8988T (cell line): ENCODE measurements at places on chromosomes 6 and 20.

DNA sequence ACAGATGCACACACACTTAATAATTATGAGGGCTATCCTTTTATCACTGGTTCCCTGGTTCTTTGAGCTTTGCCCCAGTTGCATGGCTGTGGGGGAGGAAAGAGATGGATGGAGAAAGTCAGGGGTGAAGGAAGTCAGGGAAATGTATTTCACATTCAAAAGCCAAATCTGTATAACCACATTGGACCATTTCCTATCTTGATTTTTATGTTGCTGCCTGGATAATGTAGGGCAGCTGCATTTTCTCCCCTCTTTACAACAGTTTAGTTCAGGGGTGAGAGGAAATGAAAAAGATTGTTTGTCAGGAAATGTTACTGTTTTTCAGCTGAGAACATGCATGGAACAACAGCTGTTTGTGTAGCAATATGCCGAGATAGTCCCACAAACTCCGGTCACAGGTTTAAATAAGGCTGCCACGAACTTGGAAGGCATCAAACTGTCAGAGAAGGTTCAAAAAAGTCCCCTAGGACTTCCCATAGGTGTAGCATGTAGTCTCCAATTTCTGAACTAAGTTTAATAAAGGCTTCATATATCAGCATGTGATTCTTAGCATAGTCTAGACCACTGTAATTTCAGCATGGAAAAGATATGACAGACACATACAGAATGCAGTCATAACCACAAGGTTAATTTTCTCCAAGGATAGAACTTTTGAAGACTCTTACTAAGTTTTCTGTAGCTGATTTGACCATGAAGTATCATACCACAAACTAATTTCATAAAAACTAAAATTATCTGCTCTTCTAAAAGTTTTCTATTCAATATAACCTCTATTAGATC is 82.1 kb upstream of the COL21A1 start:
- DNase-seq, result no peak

- DNase-seq, result no peak
Measured at GRCh38 chr20:34047917-34048316, 54.2 kb downstream of the RALY start.

- no peak for DNase-seq
Measured at GRCh38 chr20:63461104-63461763, 11.2 kb downstream of the KCNQ2 start.

- no peak for DNase-seq
Measured at GRCh38 chr6:5782783-5783547, 223.8 kb downstream of the NRN1 start.

- DNase-seq, result no peak
Measured at GRCh38 chr6:18445228-18445627, 58.1 kb downstream of the RNF144B start.

DNA sequence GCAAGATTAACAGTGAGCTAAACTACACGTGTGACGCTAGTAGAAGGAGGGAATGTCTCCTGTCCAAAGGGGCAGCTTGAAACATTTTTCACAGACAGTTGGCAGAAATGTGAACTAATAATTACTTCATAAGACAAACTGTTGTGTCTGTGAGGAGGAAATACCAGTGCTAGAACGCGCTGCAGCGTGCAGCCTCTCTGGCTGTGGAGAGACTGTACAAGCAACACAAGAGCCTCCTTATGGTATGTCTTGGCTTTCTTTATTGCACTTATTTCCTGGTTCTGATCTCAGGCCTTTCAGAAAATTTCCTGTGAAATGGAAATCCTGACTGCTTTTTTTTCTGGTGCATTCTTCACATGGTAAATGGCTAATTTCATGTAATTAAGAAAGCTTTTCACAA is 25.3 kb upstream of the TIAM2 start:
- DNase-seq, result no peak

GRCh38 chr6:7215798-7216231 is 97.2 kb downstream of the SSR1 start:
- no peak for DNase-seq

- DNase-seq, result no peak
Measured at GRCh38 chr6:14431385-14432330, 314.1 kb downstream of the CD83 start.

DNA sequence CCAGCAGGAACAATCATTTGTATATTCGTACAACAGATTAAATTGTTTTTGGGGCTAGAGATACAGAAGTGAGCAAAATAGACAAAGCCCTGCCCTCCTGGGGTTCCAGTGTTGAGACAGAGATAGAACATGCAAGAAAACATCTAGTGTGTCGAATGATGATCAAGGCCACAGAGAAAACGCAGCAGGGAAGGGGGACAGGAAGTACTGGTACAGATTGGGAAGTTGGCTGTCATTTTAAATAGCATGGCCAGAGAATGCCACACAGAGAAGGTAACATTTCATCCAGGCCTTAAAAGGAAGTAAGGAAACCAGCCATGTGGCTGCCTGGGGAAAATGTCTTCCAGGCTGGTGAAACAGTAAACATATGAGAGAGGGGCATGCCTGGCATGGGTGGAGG is 202.6 kb upstream of the MYLIP start:
- DNase-seq, result no peak

DNA sequence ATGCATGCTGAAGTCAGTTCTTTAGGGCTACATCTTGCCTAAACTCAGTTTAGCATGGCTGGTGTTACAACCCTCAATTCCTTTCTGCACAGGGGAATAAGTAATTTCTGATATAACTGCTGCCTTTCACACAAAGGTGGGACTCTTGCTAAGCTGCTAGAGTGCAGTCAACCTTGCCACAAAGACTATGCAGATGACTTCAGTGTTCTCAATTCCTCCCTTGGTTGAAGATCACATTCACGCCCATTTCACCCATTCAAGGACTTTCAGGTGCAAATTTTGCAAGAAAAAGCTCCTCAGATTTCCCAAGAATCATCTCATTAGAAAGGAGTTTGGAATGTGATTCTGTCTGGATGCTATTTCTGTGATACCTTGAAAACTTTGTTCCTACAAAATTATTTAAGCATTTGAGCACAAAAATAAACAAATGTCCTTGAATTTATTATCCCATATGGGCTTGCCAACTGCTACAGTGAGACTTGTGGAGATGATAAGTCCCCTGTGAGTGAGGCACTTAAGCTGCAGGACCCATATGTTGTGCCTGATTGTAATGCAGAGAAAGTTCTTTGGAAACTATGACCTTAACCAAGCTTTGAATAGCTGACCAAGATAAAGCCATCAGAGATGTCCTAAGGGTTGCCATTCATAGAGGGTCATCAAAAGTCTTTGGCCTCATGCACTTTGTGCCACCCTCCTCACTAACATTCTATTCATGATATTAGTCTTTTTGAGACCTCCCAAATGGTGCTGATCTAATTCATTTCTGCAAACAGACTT is 111.8 kb downstream of the PLCB4 start:
- DNase-seq, result no peak

- no peak for DNase-seq
Measured at GRCh38 chr6:1348675-1349074, 36.8 kb downstream of the FOXQ1 start.

- DNase-seq, result no peak
Measured at GRCh38 chr20:50838322-50838625, 43.4 kb downstream of the BCAS4 start.

DNA sequence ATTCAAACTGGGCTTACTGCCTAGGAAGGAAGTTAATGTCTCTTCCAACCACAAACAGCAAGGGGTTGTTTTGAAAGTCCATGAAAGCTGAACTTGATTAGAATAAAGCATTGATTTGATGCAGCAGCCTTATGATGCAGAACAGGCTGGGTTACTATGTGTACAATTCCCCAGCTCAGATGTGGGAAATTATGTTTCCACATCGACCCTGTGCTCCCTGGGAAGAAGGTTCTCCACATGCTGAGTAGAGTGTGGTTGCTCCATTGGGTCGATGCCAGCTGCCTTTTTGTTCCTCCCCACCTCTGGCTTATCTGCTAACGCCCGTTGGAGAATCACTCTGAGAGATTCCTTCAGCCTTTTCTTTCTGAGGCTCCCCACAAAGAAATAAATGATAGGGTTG is 1.2 kb downstream of the MAS1L start:
- DNase-seq, result no peak

DNA sequence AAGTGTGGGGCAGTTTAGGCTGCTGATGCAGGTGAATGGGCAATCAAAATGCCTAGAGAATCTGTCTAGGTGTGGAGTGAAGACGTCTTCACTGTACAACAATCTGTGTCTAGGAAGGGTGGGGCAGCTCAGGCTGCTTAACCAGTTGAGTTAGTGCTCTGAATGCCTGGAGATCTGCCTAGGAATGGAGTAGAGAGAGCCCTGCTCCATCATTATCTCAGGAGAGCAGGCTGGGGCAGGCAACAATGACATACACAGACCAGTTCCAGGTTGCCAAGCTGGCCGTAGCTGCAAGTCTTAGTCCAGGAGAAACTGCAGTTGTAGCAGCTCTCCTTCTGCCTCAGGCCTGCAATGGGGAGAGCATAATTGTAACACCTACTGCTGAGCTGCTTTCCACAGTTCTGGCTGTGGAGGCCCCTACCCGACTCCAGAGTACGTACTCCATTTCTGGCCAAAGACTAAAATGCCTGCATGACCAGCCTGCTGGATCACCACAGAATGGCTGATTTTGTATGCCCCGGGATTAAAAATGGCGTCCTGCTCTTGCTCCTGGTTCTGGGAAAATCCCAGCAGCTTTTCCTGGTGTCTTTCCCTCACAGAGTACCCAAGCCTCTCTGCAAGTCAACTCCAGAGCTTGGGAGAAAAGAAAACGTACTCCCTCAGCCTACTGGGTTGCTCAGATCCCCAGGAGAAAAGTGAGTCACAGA is 545.4 kb downstream of the ADGRB3 start:
- no peak for DNase-seq

- no peak for DNase-seq
Measured at GRCh38 chr20:46289432-46289831, 18.9 kb downstream of the CDH22 start.

GRCh38 chr20:32522776-32523612 is 62.1 kb downstream of the NOL4L start:
- no peak for DNase-seq

DNA sequence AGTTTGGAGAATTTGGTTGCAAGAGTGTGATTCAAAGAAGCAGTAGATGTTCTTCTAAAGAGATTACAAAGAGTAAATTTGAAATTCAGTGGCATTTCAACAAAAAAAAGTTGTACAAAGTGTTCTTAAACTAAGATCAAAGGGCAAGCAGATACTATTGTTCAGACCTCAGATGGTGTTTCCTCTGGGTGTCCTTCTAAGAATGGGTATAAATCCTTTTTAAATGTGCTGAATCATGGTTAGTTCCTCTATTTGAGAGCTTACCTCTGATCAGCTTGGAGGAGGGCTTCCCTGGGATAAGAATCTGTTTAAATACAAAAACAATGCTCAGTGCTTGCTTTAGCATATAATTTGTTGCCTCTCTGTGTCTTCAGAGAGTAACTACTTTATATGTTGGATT is 6.3 kb downstream of the BMP6 start:
- no peak for DNase-seq

- DNase-seq, result no peak
Measured at GRCh38 chr6:140789466-140789865, 1343.3 kb upstream of the GJE1 start.

DNA sequence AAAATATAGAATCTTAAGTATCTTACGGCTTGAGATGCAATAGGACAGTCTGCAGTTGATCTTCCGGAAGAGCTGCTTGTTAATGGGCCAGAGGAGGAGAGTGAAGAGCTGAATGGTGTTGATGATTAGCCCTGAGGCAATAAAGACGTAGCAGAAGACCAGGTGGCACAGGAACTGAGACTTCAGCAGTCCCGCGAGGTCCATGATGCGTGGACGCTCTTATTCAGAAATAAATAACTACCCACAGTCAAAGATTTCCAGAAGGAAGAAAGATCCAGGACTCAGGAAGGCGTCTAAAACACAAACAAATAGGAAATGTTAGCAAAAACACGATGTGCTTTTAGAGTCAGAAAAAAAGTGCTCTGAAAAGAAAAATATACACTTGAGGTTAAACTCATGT is 41.9 kb downstream of the AGPAT4 start:
- no peak for DNase-seq

GRCh38 chr20:13458860-13459451 is 179.8 kb downstream of the TASP1 start:
- DNase-seq, result no peak

GRCh38 chr6:165117121-165117520 is 192.3 kb downstream of the C6orf118 start:
- DNase-seq, result no peak

DNA sequence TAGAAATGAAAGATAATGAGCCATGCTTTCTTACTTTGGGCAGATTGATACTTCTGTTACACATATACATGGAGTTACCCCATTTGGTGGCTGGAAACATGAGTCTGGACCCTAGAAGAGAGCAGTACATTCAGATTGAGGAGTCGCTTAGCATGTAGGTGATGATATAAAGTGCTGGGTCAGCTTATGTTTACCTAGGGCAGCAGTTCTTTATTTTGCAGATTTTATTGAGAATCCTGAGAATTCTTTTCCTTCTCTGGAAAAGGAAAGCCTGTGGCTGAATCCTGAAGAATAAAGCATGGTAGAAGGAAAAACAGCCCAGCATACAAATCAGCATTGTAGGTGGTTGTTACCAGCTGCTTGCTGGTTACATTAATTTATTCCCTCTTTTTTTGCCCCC is 91.2 kb downstream of the SMAP1 start:
- no peak for DNase-seq

DNA sequence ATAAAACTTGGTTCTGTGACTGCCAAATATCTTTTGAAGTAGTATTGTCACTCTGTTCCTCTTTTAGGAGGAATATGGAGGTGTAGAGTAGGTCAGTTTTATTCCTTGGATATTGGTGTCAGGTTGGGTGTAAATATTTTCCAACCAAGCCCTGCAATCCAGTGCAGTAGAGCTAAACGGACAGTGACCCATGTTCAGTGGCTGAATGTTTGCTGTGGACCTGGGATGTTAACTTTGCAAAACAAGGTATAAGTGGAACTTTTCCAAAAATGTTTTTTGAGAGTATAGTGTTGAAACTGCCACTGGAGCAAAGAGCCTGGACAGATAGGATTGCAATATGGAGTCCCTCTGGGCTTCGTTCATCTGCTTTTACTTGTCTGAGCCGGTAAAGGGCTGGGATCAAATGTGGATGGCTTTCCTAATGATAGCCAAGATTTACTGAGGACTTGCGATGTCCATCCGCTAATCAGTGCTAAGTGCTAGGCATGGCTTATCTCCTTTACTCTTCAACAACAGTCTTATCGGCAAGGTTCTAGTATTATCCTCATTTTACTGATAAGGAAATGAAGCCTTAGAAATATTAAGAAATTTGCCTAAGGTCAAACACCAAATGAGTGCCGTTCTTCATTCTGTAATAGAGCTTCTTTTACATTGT is 69.0 kb upstream of the BACH2 start:
- DNase-seq, result no peak

DNA sequence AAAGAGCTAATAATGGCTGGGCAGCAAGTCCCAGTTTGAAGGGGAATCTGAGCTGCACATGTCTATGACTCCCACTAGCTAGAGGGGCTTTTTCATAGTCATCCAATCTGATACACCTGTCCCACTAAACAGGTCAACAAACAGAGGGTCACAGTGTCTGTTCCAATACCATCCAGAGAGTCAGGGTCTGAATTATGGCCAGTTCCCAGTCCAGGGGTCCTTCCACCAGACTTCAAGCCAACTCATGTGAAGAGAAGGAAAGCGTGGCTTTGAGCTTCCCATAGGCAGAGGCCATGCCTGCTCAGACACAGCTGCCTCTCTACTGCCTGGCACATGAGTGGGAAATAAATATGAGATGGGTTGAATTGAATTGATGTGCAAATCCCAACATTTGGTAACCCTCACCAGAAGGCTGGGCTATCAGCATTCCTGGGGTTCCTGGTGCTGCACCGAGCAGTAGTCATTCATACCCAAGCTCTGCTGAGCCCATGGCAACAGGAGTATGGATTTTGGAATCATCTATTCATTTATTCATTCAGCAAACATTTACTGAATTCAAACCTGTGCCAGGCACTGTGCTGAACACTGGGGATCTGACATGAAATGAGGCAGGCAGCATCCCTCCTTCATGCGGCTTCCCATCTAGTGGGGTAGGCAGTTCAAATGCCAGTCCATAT is 17.2 kb downstream of the TP53RK start:
- no peak for DNase-seq
